ENCODE measurements at places on chromosomes 1 and 21. TPM values are rescaled to one million over a fixed set of nuclear protein-coding genes. Genes with fewer than 3 reads are reported as not detected.

DNA sequence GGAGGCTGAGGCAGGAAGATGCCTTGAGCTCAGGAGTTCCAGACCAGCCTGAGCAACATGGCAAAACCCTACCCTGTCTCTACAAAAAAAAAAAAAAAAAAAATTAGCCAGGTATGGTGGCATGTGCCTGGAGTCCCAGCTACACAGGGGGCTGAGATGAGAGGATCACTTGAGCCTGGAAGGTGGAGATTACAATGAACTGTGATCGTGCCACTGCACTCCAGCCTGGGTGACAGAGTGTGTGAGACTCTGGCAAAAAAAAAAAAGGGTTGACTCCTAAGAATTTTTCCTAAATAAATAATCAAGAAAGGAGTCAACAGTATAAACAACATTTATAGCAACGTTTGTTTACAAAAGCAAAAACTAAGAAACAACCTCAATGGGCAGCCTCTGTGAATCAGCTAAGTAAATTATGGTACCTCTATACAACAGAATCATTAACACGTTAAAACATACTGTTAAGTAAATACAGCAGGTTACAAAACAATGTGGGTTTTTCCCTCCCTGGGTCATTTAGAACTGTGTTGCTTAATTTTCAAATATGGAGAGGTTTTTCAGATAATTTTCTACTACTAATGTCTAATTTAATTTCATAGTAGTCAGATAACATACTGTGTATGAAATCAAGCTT is 56.8 kb downstream of the SLC30A10 start:
- DNase-seq = no peak

- DNase-seq = no peak
Observed at GRCh38 chr1:40736085-40736531, 44.6 kb downstream of the NFYC start.

DNA sequence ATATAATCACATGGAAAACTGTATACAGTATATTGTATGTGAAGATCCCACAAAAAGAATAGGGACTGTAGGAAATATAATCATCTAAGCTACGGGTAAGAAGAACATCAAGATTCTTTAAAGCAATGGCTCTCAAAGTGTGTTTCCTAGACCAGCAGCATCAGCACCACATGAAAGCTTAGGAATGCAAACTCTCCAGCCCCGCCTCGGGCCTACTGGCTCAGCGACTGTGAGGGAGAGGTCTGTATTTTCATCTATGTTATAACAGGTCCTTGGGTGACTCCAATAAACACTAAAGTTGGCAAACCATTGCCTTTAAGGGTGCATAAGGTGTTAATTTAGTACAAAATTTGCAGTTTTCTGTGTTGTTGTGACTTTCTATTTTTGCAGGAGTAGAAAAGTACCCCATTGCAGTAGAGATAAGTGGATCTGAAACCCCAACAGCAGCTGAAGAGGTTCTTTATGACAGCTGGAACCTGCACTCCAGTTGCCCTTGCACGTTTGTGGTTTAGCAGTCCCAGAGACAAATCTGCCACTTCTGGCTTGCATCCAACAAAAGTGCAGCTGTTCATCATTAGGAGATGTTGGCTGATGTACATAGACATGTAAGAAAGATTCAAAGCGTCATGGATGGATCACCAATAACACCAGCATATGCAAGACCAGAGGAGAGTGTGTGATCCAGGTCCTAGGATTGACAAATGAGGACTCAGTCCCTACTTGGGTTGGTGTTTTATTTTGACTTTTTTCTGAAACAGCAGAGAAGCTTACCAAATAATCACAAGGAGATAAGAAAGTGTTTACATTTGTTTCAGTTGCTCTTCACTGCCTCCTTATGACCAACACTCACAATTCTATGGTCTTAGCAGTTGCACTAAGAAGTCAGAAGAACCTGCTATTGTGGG is 15.9 kb upstream of the IFNAR1 start:
- DNase-seq = no peak

- DNase-seq = no peak
Observed at GRCh38 chr1:206451134-206451686, 19.1 kb upstream of the IKBKE start.

DNA sequence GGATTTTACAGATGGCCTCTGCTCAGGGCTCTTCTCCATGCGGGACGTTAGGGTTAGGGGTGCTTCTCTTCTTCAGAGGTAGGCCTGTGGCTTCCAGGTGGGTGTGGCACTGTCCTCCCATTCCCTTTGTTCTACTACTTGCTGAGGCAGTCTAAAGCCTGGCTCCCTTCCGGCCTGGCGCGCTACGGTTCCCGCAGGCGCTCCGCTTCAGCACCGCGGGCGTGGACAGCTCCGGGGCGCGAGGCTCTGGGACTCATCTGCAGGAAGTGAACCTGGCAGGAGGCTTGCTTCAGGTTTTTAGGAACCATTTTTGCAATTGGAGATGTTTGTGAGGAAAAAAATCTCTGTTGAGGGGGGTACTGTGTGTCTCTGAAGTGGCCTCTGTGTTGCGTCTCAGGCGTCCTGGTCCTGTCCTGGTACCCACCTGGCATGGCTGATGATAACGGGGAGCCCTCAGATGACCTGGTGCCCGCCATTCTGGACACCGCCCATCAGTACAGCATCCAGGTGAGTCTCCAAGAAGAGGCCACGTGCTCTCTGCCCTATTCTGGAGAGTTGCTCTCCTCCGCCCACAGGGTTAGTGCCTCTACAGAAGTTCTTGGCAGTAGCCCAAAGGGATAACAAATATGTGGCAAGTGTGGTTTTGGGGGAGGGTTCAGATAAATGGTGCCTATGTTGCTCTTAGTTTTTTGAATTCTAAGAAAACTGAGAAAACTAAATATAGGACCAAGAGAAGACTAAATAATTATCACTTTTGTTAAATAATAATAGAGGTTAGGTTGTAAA is 1.9 kb downstream of the MANEAL start:
- DNase-seq = peak; percentile 74

DNA sequence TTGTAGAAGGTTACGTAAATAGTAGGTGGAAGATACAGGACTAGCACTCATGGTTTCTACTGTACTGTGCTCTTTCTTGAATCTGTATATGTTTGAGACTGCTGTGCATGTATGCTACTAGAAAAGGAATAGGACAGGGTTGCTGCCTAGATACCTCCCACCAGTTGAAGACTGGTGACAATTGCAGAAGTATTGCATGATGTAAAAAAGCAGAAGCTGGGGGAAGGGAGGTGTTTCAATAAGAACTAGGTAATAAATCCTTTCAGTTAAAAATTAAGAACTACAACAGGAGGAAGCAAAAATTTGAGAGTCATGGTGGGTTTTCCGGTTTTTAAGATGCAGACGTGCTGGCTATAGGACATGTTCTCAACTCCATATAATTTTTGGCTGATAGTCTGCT is 88.1 kb downstream of the CCDC30 start:
- no peak for DNase-seq

DNA sequence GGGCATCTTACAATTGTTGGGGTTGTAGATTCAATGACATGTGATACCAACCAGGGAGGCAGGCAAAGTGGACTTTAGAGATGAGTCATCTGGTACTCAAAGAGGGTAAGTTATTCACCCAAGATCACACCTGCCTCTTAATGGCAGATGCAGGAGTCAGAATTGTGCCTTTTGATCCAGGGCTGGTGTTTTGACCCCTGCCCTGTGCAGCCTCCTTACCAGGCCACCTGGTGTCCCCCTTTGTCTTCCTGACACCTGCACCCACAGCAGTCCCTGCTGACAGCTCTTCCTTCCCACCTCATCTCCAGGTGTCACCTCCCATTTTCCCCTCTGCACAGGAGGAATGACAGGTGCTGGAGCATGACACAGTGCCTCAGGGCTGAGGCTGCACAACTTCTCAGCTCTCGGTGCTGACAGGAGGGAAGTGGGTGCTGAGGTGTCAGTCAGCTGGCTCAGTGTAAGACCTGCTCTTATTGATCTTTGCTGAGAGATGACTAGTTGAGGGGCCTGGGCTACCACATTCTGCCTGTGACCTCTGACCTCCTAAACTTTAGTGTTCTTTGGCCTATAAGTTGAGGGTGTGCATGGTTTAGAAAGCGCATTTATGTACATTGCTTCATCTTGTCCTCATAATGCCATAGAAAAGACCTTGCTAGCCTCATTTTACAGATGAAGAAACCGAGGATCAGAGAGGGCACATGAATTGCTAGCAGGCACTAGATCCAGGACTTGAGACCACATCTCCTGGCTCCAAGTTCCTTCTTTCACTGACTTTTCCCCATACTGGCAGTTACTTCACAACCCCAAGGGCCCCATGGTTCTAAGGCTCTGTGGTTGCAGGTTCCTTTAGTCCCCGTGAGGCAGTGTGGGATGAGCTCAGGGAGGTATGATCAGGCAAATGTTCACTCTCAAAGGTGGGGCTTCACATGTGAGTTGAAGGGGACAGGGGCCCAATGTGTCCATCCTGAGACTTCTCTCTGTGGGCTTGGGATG is 31.3 kb downstream of the CACNA1E start:
- DNase-seq = no peak

DNA sequence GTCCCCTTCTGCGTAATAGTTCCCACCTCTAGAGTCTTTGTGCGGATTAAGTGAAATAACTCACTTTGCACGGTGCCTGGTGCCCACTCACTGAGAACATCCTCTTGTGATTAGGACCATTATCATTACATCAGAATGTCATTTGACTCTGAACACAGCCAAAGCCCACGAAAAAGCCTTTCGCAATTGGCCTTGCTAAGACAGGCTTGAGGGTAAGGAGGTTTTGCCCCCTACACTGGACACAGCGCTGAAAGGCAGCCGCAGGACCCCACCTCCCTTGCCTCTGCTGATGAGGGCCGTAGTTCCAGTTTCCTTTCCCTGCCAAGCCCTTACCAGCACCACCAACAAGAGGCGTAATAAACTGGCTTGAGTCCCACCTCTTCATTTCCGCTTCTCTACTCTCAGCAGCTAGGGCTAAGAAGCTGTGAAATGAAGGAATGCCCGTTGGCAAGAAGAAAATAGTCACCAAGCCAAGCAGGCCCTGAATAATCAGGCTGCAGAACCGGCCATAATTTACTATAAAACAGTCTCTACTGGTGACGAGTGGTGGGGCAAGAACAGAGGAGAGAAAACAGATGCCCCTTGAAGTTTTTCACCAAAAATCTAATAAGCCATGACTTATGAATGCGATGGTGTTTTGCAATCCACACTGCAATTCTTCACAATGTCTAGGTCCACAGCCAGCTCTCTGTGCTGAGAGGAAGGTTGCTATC is 53.1 kb downstream of the SH3GLB1 start:
- DNase-seq = no peak

DNA sequence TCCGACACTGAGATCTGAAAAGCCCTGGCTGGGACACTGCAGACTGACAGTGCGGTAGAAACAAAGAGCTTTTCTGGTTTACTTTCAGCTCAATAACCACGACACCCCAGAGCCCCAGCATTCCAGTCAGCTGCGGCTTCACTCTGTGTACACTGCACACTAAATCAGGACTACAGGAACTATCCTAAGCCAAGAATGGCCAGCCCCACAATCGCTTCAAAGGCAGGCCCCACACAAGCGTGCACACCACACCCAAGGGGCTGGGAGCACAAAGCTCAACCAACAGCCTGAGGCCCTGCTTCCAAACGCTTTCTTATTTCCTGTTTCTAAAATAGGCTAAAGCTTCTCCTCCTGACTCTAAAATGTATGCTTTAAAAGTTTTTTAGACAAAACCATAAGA is 28.4 kb downstream of the URB1 start:
- no peak for DNase-seq

ANKRD34A gene
- total RNA-seq = 7.9 TPM

DNA sequence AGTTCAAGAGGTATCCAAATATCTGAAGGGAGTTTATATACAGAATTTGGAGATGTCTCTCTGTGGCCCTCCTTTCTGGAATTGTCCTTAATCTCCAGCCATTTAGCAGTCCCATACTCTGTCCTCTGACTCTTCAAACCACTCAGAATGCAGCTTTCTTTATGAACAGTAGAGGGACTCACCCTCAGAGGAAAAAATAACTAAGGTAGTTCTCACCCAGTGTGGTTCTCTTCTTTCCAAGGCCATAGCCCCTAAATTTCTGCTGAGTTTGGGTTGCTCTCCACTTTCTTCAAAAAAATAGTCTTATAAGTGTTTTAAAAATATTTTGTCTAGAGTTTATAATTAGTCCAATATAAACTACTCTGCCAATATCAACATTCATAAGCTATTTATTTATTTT is 369.7 kb downstream of the MATN1 start:
- DNase-seq = no peak

GRCh38 chr1:202084791-202085681 is 37.7 kb upstream of the GPR37L1 start:
- no peak for DNase-seq

GRCh38 chr1:114079596-114080190 is 74.0 kb downstream of the SYT6 start:
- no peak for DNase-seq

GRCh38 chr1:39847940-39848339 is 35.4 kb downstream of the TRIT1 start:
- DNase-seq = no peak

MX1 gene
- 14.9 TPM for total RNA-seq

DNA sequence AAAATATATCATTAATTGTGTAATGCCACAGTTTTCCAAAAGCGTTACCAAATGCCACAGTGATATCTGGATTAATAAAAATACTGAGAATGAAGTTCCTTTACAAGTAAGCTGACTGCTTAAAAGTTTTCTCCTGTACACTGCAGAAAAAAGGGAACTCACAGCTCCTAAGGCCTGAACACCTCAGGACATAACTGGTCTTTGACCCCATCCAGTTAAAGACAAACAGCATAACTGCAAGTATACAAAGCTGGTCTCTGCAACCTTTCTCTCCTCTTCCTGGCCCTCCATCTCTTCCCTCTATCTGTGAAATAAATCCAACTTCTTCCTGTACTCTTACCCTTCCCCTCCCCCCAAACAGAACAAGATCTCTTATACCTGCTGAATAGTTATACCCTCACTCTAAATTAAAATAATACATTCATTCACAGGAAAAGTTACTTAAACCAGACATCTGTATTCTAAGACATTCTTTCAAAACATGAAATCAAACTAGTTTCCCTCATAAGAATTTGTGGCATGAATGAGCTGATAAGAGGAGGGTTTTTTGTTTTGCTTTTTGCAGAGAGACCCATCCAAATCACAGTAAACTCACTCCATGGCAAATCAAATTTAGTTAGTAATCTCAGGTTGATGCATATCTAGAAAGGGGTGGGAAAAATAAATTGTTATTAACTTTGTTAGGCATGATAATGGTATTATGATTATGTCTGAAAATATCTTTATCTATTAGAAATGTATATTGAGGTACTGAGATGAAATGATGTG is 2.9 kb downstream of the DIPK1A start:
- no peak for DNase-seq

DNA sequence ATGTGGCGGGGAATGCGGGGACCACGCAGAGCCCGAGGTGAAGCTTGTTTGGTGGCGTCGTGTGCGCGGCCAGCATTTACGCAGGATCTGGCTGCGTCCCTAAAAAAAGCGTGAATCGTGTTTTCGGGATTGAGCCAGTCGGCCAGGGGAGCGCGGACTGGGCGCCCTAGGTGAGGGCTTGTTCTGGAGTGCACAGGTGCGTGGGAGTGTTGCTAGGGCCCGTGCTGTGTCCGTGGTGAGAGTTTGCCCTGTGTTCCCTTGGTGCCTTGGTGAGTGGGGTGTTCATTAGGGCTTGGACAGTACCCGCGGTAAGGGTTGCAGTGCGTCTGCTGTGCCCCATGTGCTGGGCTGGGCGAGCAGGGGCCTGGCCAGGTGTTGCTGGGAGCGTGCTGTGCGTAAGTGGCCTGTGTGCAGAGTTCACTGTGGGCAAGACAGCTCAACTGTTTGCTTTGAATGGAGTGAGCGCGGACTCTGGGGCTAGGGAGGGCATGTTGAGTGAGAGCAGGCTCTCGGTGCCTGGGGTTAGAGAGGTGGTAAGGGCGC is 673 bp downstream of the CD46 start:
- peak; percentile 17 for DNase-seq
